Stimulated activated naive CD8-positive, alpha-beta T cell treated with anti-CD3 and anti-CD28 coated beads, Interleukin-15, amount 100 ng/mL, for 72 hours (primary cell): ENCODE measurements at places on chromosomes 12 and 14.

- no peak for DNase-seq
Observed at GRCh38 chr12:88538250-88538649, 42.0 kb downstream of the KITLG start.

GRCh38 chr12:96237465-96238077, 43.4 kb downstream of the ELK3 start:
- peak; percentile 38 for DNase-seq

DNA sequence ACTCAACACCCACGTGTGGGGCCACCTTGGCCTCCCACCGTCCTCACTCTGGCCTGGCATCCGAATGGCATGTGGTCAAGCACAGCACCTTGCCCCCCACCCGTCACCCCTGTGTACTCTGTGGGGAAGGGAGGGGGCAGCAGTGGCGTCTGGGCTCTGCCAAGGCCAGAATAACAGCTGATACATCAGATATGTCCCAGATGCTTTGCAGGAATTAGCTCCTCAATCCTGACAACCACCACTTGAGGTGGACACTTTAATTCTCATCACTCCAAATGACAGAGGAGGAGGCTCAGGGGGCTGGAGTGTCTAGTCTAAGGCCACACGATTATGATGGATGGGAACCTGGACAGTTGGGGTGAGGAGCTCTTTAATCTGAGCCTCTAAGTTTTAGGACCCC, 1.7 kb upstream of the KRT80 start:
- no peak for DNase-seq

DNA sequence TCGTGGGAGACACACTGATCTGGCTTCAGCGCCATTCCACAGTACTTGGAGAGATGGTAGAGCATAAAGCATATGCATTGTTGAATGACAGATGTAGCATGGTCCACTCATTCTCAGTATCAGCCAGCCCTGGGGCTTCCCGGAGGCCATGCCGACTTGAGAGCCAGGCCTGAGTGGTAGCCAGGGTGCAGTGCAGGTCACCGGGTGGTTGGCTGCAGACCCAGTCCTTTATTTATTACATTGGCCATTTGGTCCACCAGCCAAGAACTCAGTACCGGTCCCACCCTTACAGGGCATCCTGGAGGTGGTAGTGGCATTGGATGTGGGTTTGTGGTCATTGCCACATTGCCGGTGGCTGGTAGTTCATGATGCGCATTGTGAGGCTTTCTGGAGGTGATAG, 121.6 kb upstream of the RTL1 start:
- no peak for DNase-seq

- DNase-seq, result peak; percentile 17
Observed at GRCh38 chr12:113142173-113142885, 6.8 kb upstream of the RASAL1 start.
